SW480 (cell line): ENCODE measurements at places on chromosomes 1 and 21.

GRCh38 chr1:10791105-10791951 is 5.1 kb downstream of the CASZ1 start:
- peak; percentile 15 for DNase-seq

GRCh38 chr1:111802984-111803383 is 47.3 kb downstream of the DDX20 start:
- no peak for DNase-seq

GRCh38 chr1:49106445-49106844 is 329.8 kb upstream of the BEND5 start:
- DNase-seq = no peak

DNA sequence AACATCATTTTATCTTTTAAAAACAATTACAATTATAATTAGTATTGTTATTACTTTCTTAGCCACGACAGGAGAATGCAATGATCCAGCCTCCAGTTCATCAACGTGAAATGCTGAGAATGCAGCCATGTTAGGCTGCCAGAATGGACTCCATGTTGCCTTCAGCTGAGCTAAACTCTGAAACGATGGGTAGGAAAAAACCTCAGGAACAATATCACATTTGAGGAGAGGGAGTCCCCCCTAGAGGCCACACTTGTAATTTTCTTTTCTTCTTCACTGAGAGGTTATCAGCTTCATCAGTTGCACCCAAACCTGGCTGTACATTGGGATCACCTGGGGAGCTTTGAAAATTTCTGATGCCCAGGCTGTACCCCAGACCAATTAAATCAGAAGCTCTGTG is 34.6 kb upstream of the DNAH14 start:
- DNase-seq = peak; percentile 13

GRCh38 chr21:31115249-31115648 is 77.0 kb upstream of the KRTAP19-8 start:
- DNase-seq = no peak

DNA sequence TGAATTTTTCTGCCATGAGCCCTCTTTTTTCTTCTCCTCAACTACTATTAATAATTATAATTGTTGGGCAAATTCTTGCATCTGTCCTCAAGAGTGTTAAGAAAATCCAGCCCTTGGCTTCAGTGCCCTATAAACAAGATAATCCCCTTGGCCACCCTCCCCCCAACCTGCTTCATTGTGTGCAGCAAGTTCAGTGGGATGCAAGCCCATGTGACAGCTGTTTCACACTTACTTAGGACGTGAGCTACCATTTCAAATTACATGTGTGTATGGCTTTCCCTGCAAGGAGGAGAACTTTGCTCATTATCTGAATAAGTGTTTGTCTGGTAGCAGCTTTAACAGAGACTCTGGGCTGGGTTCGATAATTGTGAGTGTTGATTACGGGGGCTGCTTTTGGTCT is 276.2 kb downstream of the CACNA1E start:
- DNase-seq = no peak

- DNase-seq = no peak
Measured at GRCh38 chr1:110266834-110267233, 56.7 kb downstream of the KCNC4 start.

DNA sequence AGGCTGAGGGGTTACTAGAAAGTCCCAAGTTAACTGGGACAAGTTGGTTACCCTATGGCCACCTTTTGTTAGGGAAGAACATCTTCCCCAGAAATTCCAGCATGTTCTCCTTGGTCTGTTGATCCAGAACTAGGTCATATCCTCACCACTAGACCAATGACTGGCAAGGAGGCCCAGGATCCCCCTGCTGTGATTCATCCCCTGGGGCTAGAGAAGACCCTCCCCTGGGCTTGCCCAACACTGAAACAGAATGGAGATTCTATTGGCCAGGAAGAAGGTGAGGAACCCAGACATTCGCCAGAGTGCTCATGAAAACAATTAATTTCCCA is 90.1 kb upstream of the SIM2 start:
- DNase-seq = no peak

- DNase-seq = no peak
Measured at GRCh38 chr1:209733409-209734192, 22.3 kb upstream of the TRAF3IP3 start.

GRCh38 chr1:53470155-53470554 is 11.0 kb downstream of the DMRTB1 start:
- DNase-seq = no peak

GRCh38 chr1:69710484-69711189 is 142.9 kb downstream of the LRRC7 start:
- DNase-seq = no peak
